ENCODE measurements at places on chromosomes 11 and 22.
A peak's percentile ranks its signal among the peaks of the same experiment; 100 is the strongest.

- peak; percentile 55 for DNase-seq
Measured at GRCh38 chr11:10878408-10879214, 20.8 kb upstream of the ZBED5 start.

GRCh38 chr11:117413616-117414015 lies 86.0 kb downstream of the CEP164 start:
- DNase-seq: no peak

DNA sequence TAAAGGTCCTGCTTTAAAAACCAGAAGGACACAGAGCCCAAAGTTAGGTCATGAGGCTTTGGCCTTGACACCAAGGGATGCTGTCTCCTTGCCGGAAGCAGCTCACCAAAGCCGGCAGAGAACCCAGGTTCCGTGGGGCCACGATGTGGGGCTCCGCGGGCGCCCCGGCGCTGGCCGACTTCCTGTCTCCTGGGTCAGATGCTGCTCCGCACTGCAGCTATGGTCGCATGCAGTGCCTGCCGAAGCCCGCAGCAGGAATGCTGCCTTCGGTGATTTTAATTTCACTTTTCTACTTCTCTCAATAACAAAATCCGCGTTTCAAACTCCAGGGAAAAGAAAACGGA lies 454 bp upstream of the OTUB1 start:
- peak; percentile 37 for DNase-seq

GRCh38 chr11:46512261-46512881 lies 81.5 kb downstream of the AMBRA1 start:
- no peak for DNase-seq

DNA sequence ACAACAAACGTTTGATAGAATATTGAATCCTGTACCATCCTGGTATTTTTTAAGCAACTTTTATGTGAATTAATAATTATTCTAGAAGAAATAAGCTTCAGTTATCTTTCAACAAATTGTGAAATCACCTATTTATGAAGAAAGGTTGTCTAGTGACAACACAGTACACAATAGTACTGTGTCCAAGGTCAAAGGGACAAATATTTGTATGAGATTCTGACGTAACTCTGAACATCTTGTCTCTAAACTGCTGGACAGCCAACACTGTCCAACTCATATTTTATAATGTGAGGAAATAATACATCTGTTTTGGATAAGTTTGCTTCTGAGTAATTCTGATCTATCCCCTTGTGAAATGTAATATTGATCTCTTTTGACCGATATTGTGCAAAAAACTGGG lies 18.9 kb downstream of the CASP5 start:
- DNase-seq: no peak

- no peak for DNase-seq
Measured at GRCh38 chr11:76048763-76049162, 157.5 kb downstream of the WNT11 start.

DNA sequence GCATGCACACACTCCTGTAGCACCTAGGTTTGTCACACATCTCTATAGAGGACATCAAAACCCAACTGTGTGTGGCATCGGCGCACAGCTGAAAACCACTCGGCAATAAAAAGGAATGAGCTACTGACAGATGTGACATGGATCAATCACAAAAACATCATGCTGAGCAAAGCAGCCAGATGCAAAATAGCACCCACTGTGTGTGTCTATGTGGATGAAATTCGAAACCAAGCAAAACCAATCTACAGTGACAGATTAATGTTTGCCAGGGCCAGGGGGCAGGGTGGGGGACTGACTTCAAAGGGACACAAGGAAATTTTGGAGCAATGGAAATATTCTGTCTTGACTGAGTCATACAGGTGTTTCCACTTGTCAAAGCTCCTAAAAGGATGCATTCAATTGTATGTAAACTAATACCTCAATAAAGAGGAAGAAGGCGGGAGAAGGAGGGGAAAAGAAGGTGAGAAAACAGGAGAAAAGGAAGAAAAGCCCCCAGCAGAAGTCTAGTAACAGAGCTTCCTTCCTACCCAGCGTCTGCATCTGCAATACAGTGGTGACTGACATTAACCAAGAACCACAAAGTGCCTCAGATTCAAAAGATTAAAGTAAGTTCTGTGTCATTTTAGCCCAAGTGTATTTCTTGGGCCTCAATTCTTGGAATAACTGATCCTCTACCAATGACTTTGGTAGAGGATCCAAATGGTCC lies 49.8 kb downstream of the PACSIN2 start:
- peak; percentile 78 for DNase-seq

DNA sequence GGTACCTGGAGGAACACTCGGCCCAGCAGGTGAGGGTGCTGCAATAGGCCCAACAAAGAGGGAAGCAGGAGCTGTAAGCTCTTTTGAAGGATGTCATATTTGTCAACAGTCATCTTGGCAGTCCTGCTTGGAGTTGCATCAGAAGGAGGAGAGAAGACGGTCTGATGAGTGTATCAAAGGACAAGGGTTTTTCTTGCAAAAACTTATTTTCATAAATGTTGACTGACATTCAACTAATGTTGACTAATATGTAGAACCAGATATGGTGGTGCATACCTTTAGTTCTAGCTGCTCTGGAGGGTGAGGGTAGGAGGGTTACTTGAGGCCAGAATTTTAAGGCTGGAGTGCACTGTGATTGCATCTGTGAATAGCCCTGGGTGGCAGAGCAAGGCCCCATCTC lies 72.3 kb downstream of the CABIN1 start:
- DNase-seq: no peak
